ENCODE measurements at places on chromosomes 1 and 21.

- DNase-seq, result no peak
These were observed 10.5 kb downstream of the PDIK1L start for GRCh38 chr1:26121854-26122773.

- DNase-seq, result no peak
These were observed 27.8 kb upstream of the TINAGL1 start for GRCh38 chr1:31548534-31548906.

DNA sequence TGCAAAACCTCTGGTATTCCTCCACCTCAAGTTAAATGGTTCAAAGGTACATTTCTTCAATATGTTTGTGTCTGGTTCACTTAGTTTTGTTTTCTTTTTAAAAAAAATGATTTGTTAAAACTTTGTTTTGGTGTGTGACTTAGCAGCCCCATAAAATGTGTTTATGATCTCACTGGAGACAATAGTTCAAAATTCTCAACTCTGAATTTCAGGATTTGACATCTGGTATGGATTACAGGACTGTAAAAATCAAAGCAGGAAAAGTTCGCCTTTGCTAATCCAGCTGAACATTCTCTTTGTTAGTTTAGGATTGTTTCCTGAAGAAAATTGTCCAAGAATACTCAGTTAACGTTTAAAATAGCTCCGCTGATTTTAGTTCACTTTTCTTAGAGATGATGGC lies 231.7 kb downstream of the HMCN1 start:
- no peak for DNase-seq

- DNase-seq, result no peak
These were observed 27.8 kb upstream of the FMO4 start for GRCh38 chr1:171286032-171286705.

DNA sequence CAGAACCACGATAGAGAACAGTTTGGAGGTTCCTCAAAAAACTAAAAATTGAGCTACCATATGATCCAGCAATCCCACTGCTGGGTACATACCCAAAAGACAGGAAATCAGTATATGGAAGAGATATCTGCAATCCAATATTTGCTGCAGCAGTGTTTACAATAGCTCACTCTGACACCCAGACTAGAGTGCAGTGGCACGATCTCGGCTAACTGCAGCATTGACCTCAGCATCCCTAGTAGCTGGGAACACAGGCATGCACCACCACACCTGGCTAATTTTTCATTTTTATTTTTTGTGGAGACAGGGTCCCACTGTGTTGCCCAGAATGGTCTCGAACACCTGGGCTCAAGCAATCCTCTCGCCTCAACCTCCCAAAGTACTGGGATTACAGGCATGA lies 13.1 kb downstream of the TTC13 start:
- no peak for DNase-seq

DNA sequence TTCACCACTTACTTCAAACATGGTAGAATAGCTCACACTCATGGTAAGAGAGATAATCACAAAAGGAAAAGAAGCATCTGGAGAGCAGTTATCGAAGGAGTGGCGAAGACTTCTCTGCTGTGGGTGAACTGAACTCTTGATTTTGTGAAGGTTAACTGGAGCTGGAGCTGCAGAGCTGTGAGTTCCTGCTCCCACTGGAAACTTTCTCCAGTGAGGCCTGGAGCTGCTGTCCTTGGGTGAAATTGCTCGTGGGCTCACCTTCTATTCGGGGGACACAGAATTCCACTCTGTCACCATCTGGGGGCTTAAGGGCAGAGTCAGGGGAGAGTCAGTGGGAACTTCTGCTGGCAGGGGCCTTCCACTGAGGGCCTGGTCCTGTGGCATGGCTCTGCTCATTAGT lies 45.9 kb downstream of the MAB21L3 start:
- no peak for DNase-seq

GRCh38 chr1:174726880-174727585 lies 272.7 kb upstream of the CACYBP start:
- DNase-seq, result no peak

DNA sequence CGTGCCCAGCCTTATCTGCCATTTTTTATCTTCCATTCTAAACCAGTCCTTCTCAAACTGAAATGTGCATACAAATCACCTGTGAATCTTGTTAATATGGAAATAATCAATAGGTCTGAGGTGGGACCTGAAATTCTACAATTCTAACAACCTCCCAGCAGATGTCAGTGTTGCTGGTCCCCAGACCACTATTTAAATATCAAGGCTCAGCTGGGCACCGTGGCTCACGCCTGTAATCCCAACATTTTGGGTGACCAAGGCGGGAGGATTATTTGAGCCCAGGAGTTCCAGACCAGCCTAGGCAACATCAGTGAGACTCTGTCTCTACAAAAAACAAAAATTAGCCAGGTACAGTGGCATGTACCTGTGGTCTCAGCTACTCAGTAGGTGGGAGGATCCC lies 4.1 kb downstream of the UQCRHL start:
- no peak for DNase-seq

DNA sequence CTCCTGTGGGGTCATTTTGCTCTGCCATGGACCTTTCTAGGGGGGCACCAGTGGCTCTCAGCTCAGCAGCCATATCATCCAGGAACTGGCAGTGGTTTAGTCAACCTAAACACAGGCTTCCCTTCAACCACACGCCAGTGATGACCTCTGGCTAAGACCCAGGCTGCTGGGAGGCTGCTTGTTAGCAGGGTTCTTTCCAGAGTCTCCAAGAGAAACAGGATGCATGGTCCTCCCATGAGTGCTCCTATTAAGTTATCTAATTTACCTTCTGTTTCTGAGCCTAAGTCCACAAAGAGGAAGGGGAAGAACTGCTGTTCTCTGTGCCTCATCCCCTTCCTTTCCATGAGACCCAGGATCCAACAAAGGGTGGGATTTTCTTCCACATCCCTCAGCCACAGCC lies 137.3 kb upstream of the PLXNA2 start:
- no peak for DNase-seq

GRCh38 chr1:220441211-220441610 lies 86.7 kb upstream of the MARK1 start:
- DNase-seq, result no peak

DNA sequence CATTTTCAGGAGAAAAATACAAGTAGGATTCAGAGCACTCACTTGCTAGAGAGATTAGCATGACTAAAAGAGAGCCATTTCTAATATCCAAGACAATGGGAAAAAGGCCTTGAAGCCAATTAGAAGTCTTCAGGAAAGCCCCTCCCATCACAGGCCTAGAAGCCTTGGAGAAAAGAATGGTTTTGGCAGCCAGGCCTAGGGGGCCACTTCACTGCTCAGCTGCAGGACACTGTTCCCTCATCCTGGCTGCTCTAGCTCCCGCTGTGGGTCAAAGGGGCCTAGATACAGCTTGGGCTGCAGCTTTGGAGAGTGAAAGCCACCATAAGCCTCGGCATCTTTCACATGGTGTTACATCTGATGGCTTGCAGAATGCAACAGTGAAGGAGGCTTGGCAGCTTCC lies 62.8 kb downstream of the RGS4 start:
- DNase-seq, result no peak

- DNase-seq, result no peak
These were observed 2.7 kb downstream of the PSMG1 start for GRCh38 chr21:39180429-39181019.

GRCh38 chr21:43902441-43902840 lies 37.4 kb downstream of the AGPAT3 start:
- DNase-seq, result no peak

Measured in kidney capillary endothelial cell (primary cell).